ENCODE measurements at places on chromosomes 13 and 19.

GRCh38 chr13:75092143-75092542 is 389.8 kb downstream of the TBC1D4 start:
- no peak for DNase-seq

DNA sequence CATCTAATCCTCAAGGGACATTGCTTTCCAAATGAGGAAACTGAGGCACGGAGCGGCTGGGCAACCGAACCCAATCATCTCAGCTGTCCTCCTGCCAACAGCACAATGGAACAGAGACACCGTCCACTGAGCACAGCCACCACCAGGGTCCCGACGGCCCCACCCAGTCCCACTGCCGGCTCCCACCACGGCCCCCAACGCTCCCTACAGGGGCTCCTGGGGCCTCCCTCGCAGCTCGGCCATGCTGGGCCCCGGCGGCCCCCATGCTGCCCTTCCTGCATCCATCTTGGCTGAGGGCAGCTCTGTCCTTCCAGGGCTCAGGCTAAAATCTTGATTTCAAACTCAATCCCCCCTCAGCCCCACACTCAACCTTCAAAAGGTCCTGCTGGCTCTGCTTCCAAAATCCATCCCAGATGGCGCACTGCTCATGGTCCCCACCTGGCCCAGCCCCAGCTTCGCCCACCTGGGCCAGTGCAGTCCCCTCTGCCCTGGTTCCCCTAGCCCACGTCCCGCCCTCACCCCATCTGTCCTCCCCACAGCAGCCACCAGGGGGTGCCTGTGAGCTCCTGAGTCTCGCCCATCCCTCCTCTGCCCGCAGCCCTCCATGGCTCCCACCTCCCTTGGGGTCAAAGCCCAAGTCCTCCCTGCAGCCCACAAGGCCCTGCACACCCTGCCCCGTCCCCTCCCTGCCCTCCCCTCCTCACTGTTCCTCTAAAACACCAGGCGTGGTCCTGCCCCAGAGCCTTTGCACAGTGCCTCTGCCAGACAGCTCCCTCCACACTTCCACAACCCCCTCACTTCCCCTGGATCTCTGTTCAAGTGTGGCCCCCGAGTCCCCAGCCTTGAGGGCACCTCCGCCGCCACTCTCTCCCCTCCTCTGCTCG is 7.9 kb downstream of the PIP5K1C start:
- no peak for DNase-seq

DNA sequence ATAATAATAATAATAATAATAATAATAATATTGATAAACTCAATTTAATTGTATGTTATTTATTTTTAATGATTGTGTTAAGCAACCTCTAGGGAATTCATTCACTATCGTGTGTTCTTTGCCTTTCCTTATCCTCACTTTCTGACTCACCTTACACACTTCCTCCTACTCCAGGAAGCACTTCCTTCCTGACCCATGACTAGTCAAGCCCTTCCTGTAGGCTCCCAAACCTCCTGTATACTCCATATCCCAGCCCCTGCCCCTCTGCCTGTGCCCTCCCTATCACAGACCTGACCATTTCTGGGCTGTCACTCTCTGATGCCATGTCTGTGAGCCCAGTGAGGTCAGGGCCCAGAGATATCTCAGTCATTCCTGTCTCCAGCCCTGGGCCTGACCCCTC is 7.6 kb downstream of the LGALS4 start:
- no peak for DNase-seq

- peak; percentile 71 for DNase-seq
These were observed 112.8 kb downstream of the CRYL1 start for GRCh38 chr13:20412691-20413355.

DNA sequence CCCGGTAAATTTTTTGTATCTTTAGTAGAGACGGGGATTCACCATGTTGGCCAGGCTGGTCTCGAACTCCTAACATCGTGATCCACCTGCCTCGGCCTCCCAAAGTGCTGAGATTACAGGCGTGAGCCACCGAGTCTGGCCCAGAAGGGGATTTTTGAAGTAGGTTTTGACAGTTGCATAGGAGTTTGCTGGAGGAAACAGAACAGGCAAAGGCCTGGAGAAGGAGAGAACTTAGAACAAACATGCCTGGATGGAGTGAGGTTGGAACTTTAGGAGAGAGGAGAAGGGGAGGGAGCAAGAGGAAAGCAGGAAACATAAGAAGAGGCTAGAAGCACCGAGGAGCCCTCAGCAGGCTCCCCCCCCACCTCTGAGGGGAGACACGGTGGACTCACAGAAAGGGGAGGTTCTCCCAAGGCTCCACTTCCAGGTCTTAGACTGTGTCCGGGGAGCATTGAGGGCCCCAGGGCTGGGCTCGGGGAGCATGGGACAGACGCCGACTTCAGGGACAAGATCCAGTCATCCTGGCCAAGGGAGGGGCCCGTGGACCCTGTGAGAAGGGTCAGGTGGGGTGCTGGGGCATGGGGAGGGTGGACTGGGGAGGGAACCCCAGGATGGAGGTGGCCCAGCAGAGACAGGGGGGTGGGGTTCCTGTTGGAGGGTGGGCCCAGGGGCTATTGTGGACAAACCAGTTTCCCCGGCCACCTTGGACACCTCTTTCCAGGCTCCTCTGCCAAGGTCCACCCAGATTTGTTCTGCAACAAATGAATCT is 1.8 kb upstream of the FBN3 start:
- DNase-seq: no peak

GRCh38 chr13:52644108-52644507 is 1.9 kb downstream of the HNRNPA1L2 start:
- DNase-seq: peak; percentile 54

GRCh38 chr13:74129500-74130191 is 4.6 kb downstream of the KLF12 start:
- DNase-seq: no peak

- DNase-seq: no peak
These were observed 41.6 kb downstream of the RFX2 start for GRCh38 chr19:6068711-6069110.

GRCh38 chr13:49627831-49628652 is at the start of gene ARL11:
Gene ARL11, plus strand, starts transcription at chr13:49628507. Its CDS starts 1,941 bp downstream, at chr13:49630448.
- no peak for DNase-seq

DNA sequence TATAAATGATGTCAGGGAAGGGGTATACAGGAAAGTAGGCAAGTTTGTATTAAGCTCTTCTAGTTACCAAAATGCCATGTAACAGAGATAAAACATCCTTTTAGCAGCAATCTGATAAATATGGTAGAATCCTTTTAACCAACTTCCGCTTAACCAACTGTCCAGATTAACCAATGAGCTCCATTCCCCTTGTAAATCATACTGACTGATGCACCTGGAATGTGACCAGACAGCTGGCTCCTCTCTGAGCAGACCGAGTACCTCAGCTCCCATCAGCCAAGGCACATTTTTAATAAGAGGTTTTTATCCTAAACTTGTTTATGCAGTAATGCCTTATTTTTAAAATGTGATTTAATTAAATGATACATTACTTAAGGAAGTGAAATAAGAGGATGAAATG is 66.4 kb downstream of the KLF12 start:
- peak; percentile 52 for DNase-seq

- DNase-seq: no peak
These were observed 27.5 kb downstream of the DPRX start for GRCh38 chr19:53659292-53659691.

DNA sequence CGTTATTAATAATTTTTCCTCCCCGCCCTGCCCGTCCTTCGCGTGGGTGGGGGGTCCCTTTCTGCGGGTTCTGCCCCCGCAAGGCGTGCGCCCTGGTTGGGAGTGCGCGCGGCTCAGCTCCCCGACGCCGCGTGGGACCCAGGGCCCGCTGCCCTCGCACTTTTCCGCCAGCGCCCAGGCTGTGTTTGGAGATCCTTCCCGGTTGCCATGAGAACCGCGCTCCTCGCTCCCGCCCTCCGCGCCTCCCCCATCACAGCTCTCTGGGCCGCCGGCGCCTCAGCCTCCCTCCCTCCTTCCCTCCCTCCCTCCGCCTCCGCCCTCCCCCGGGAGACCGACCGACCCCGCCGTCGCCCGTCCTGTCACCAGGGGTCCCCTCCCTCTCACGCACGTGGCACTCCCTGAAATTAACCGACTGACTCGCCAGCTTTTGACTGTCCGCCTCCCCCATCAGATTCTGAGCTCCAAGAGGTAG is 2.4 kb upstream of the SSBP4 start:
- peak; percentile 78 for DNase-seq

DNA sequence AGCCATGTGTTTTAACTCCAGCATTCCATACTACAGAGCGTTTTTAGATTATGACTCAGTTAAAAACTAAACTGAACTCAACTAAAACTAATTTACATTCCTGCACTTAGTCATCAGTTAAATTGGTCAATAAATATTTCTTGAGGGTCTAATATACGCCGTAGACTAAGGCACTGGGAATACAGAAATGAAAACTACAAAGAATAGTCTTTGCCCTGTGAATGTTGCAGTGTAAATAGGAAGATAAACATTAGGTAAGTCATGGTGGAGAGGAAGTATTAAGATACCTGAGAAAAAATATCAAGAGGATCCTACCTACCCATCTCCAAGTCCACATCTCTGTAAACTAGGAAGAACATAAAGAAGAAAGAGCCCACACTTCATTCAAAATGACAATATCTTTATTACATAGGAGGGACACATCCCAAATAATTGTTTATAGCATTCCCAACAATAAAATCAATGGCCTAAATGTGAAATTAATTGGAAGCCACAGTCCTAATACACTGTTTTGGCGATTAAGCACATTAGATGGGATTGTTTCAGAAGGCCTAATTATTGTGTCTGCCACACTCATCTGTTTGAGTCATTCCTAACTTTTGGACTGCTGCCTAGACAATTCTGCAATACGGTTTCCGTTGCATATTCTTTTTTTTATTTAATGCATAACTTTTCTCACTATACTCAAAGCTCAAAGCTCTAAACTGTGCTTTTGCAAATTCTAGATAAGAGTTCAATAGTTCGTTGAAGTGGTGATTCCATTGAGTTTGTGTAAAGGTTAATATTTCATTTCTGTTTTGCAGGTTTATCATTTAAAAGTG is 52.9 kb downstream of the MBNL2 start:
- peak; percentile 92 for DNase-seq

DNA sequence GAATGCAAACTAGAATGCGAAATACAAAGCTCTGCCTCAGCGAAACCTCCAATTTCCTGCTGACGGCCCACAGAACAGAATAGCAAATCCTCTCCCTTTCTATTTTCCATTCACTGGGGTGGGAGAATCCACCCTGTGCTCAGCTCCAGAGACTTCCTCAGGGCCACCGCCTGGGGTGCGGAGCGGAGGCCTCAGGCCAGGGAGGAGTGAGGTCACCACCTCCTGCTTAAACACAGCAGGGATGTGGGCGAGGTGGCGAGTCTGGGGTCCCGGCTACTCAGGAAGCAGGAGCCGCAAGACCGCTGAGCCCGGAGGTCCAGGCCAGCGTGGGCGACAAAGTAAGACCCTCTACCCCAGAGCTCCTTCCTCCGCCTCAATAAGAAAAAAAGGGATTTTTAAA is 666 bp upstream of the ZNF320 start:
- no peak for DNase-seq

DNA sequence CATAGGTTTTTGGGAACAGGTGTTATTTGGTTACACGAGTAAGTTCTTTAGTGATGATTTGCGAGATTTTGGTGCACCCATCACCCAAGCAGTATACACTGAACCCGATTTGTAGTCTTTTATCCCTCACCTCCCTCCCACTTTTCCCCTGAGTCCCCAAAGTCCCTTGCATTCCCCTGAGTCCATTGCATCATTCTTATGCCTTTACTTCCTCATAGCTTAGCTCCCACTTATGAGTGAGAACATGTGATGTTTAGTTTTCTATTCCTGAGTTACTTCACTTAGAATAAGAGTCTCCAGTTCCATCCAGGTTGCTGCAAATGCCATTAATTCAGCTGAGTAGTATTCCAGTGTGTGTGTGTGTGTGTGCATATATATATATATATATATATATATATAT is 97.2 kb upstream of the EDNRB start:
- DNase-seq: no peak

GRCh38 chr13:86567119-86567518 is 767.9 kb upstream of the SLITRK6 start:
- no peak for DNase-seq

- peak; percentile 96 for DNase-seq
These were observed 200.9 kb upstream of the TMTC4 start for GRCh38 chr13:100875392-100876043.

DNA sequence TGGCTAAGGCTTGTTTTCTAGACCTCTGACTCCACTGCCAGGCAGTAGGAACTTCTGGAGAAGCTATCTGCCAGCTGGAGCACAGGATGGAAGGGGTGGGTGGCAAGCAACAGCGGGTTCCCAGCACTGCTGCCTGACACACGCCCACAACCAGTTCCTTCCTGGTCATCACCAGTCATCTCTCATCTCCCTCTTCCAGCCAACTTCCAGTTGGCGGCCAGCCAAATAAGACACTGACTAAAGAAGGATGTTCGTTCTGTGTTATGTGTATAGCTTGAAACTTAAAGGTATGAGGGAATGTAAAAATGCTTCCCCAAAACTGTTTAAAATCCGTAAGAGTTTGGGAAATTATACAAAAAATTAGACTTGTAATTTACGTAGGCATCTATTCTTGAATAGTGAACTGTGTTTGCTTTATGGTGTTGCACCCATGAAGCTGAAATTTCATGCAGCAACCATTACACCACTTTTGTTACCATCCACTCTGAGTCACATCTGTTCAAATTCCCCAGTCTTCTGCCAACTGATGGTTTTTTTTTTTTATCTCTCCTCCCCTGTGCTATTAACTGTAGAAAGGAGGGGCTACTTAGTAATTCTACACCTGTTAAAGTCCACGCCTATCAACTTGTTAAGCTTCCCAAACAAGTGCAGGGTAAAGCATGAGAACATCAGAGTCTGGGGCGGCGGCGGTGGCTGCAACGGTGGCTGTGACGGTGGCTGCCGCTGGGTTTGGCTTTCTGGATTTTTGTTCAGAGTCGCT is 86.2 kb upstream of the FRY start:
- DNase-seq: peak; percentile 81

DNA sequence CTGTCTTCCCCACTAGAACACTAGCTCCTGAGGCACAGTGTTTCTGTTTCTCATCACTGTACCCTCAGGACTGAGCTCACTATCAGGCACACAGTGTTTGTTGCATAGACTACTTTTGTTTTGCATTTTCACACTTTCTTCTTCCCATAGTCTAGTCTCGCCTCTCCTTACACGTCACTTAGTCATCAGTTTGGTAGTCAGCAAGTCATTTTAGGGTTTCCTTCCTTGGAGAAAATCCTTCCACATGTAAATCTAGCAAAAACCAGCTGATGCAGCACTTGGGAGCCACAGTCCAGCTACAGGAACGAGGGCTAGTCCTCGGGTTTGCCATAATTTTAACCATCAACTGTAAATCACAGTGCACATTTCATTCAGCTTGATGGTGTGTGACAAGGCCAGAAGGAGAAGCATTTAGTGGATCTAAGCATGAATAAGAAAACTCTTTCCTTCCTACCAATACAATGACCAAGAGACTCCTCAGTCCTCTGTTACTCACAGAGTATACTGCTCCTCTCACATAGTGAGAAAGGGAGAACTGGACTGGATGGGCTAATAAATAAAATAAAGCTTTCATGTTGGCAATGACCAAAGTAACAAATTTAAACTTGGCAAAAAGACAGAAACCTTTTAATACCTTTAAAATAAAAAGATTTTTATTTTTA is 221.0 kb downstream of the KLF12 start:
- peak; percentile 59 for DNase-seq

GRCh38 chr19:2977746-2978138 is 378 bp downstream of the TLE6 start:
- no peak for DNase-seq

Data from IMR-90 (cell line).